ENCODE measurements at places on chromosomes 13 and 19. TPM values are rescaled to one million over a fixed set of nuclear protein-coding genes. Genes with fewer than 3 reads are reported as not detected.

DNA sequence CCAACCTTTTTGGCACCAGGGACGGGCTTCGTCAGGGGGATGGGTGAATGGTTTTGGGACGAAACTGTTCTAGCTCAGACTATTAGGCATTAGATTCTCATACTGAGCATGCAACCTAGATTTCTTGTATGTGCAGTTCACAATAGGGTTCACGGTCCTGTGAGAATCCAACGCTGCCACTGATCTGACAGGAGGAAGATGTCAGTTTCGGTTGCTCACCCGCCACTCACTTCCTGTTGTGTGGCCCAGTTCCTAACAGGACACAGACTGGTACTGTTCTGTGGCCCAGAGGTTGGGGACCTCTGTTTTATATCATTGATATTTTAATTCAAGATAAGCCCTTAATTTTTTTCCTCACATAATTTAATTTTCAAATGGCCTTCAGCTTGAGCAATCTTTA lies 26.7 kb upstream of the TDRD3 start:
- no peak for DNase-seq

Gene GPR12
- not detected for polyA plus RNA-seq

GRCh38 chr19:16436780-16437332 lies 34.9 kb downstream of the EPS15L1 start:
- DNase-seq = no peak

Gene SLAIN1
- polyA plus RNA-seq = 49.8 TPM

GRCh38 chr13:22220151-22221135 lies 549.6 kb downstream of the FGF9 start:
- DNase-seq = no peak

- no peak for DNase-seq
These were observed 89.7 kb downstream of the RAB20 start for GRCh38 chr13:110471833-110472162.

Gene SYDE1
- not detected for polyA plus RNA-seq

- DNase-seq = peak; percentile 62
These were observed 15.2 kb downstream of the UPF1 start for GRCh38 chr19:18846862-18847548.

All from CD4-positive, alpha-beta memory T cell (primary cell).